Activated CD4-positive, alpha-beta memory T cell treated with anti-CD3 and anti-CD28 coated beads, Interleukin-2, amount 10 ng/mL, durations not matched to agents 7 days and 5 days (primary cell): ENCODE measurements at places on chromosomes 13 and 19.

DNA sequence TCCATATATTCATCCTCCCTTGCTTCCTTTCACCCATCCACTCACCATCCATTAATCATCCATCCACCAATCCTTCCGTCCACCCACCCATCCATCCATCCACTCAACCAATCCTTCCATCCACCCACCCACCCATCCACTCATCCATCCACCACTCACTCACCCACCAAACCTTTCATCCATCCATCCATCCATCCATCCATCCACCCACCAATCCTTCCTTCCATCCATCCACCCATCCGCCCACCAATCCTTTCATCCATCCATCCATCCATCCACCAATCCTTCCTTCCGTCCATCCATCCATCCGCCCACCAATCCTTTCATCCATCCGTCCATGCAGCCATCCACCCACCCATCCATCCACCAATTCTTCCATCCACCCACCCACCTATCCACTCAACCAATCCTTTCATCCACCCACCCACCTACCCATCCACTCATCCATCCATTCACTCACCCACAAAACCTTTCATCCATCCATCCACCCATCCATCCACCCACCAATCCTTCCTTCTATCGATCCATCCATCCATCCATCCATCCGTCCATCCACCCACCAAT, 3.0 kb downstream of the SBK3 start:
- DNase-seq: no peak

DNA sequence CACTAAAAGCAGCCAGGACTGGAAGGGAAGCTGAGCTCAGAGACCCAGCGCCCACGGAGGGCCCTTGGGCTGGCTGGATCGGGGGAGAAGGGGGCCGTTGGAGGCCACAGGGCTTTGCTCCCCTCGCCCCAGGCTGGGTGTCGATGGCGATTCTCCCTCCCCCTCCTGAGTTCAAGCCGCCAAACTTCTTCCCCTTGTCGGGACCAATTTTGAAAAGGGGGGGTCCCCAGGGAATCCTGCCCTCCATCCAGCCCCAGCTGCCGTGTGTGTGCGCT, 61.2 kb downstream of the COLGALT1 start:
- DNase-seq: no peak

GRCh38 chr13:97116754-97117153, 105.4 kb upstream of the MBNL2 start:
- DNase-seq: no peak

DNA sequence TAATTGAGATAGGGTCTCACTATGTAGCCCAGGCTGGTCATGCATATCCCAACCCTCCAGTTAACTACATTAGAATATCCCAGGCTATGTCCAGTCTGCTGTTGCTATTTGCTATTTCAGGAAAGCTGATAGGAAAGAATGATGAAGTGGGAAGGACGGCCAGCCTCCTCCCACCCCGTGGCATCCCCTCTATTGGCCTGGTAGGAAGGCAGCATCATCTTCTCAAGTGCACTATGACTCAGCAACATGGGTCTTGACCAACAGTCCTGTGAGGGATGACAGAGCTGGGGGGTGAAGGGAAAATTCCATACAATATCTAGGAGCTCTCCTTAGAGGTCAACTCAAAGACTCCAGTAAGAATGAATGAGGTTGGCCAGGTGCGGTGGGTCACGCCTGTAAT, 48.0 kb upstream of the ABCC4 start:
- DNase-seq: no peak

GRCh38 chr19:7706188-7706954, 4.4 kb upstream of the FCER2 start:
- no peak for DNase-seq
